ENCODE measurements at places on chromosomes 7 and 10.

- DNase-seq, result no peak
These were observed 96.2 kb downstream of the CDK6 start for GRCh38 chr7:92740134-92740533.

GRCh38 chr10:75450075-75450445, 18.6 kb downstream of the LRMDA start:
- DNase-seq, result no peak

DNA sequence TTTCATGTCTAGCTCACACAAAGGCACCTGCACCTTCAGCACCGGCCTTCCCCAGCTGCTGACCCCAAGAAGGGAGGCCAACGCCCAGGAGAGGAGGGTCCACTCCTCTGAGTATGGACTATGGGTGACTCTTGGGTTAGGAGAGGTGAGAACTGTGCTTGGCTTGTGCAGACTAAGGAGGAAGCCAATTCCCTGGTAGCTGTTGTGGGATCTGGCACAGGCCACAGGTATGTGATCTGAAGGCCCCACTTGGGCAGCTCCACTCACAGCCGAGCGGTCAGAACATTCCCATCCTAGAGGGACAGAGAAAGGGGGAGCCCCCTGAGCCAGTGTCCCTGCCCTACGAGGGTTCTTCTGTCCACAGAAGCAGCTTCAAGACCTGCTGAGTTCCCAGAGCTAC, 52.8 kb upstream of the FIGNL1 start:
- DNase-seq, result no peak

DNA sequence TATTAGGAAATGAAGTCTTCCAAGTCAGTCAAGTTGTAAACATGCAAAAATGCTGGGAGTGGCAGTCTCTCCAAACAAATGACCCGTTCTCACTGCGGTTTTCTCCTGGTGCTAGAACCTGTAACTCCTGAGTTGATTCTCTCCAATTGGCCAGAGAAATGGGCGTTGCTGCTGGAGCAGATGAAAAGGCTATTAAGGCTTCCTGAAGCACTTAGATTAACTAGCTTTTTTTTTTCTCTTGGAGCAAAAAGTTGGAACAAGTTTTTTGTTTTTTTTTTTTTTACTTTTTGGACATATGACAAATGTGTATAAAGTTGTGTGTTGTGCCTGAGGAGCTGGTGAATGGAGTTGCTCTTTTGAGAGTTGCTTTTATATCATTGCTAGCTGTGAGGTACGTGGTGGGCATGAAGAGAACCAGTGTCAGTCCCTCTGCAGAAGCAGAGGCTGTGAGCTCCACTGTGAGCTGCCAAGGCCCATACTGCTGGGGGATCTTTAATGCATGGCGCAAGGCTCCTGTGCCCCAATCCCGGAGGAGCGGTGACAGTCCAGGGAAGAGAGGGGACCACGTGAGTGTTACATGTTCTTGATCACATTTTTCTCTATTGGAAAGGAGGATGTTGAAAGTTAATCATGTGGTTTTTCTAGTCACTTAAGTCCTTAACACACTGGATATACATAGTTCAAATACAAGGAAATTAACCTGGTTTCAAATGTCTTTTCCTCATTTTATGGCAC, 393.6 kb upstream of the GALNT17 start:
- DNase-seq, result no peak

GRCh38 chr7:94355454-94355853, 39.2 kb upstream of the COL1A2 start:
- no peak for DNase-seq

DNA sequence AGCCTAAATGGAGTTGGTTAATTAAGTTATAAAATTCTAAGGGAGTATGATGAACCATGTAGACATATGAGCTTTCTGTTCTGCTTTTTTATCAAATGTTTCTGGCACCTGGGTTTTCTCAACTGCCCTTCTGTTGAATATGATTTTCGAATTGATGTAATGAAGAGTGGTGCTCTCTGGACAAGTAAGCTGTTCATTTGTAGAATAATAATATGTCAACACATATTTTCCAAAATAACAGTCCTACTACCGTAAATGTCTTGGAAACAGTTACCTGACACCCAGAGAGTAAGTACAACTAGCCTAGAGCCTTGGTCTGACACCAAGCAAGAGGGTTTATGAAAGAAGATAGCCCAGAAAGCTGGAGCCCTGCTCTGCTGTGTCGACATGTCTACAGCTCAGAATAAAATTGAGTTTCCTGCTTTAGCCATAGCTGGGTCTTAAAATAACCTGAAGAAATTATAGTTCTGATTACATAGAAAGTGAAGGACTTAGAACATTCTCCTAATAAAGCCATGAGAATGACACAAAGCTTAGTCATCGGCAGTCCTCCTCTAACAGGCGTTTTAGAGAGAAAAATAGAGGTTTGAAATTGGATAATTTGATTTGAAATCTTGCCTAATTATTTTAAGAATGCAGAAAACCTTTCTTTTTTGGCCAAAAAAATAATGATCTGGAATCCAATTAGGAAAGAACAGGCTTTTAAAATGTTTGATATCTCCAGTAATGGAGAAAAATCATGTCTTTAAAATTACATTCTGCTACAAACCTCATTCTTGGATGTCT, 25.1 kb downstream of the HDAC9 start:
- no peak for DNase-seq

- DNase-seq, result no peak
These were observed 101.2 kb downstream of the GRB10 start for GRCh38 chr7:50681432-50682045.

- no peak for DNase-seq
These were observed 19.5 kb upstream of the HSPA12A start for GRCh38 chr10:116761883-116762282.

All from CD4-positive, alpha-beta T cell treated with Interferon alpha-2 for 1 hour (primary cell).